ENCODE measurements at places on chromosomes 13 and 19. TPM values are rescaled to one million over a fixed set of nuclear protein-coding genes. Genes with fewer than 3 reads are reported as not detected.

The C3 gene
- 38.9 TPM for total RNA-seq

The PRODH2 gene
- total RNA-seq, result not detected

The TEX29 gene
- total RNA-seq, result not detected

The ATP1A3 gene
- total RNA-seq, result 0.37 TPM

The ZNF8 gene
- total RNA-seq, result 7.8 TPM

The CELF5 gene
- 0.48 TPM for total RNA-seq

The SPACA4 gene
- not detected for total RNA-seq

The GRIN2D gene
- total RNA-seq, result 1.9 TPM

The PRKCG gene
- 0.32 TPM for total RNA-seq

The MED25 gene
- total RNA-seq, result 16.7 TPM
